ENCODE measurements at places on chromosomes 2 and 18.

GRCh38 chr2:216478151-216478550 lies 20.5 kb upstream of the RPL37A start:
- DNase-seq = no peak

DNA sequence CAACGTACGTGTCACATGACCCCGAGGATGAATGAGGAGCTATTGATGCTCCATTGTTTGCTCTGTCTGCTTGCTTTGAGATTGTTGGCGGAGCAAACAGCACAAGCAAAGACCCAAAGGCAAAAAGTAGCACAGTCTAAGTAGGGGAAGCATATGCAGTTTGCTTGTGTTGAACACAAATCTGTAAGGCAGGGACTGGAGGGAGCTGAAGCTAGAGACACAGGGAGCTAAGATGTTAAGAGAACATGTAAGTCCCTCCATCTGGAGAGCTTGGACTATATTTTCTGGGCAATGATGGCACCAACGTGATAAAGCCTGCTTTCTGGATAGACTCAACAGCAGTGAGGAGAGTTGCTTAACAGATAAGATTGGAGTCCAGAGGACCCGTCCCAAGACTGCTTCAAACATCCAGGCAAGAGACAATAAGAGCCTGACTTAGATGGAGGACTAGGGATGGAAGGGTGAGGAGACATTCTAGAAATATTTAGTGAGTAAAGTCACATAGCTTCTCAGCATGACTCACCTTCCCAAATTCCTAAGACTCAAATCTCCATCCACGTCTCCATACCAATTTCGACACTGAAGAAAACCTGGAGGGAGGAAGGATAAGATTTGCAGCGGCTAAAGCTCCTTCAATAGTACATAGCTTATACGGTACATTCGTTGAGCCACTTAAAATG lies 88.1 kb upstream of the KLF7 start:
- no peak for DNase-seq

- no peak for DNase-seq
These were observed 35.0 kb upstream of the PTMA start for GRCh38 chr2:231673348-231673770.

GRCh38 chr18:42187611-42188380 lies 232.8 kb downstream of the PIK3C3 start:
- DNase-seq = no peak

DNA sequence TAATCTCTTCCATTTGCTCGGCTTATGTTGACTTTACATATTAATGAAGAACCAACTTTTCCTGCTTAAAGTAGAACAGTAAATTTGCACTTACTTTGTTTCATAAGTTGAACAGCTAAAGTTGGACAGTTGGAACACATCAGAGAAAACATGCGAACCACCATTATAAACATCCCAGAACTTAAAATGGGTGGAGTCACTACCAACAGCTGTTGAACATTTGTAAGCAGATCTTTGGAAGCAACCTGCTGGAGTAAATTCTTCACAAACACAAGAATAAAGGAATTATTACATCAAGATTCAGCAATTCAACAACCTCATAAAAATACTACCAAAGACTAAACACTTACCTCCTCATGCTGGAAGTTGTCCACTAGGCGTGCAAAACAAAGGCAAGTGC lies 96.4 kb upstream of the DNER start:
- DNase-seq = no peak

- DNase-seq = no peak
These were observed 69.5 kb downstream of the PTRHD1 start for GRCh38 chr2:24723665-24724064.

GRCh38 chr2:12684471-12684936 lies 32.2 kb upstream of the TRIB2 start:
- DNase-seq = no peak

- no peak for DNase-seq
These were observed 15.3 kb downstream of the CROCC2 start for GRCh38 chr2:240921311-240921994.

GRCh38 chr2:157627594-157628476 lies 829 bp downstream of the ACVR1C start:
- no peak for DNase-seq

GRCh38 chr2:36706021-36706876 lies 9.7 kb downstream of the VIT start:
- no peak for DNase-seq

- no peak for DNase-seq
These were observed 146.5 kb downstream of the AGAP1 start for GRCh38 chr2:235640377-235640776.

DNA sequence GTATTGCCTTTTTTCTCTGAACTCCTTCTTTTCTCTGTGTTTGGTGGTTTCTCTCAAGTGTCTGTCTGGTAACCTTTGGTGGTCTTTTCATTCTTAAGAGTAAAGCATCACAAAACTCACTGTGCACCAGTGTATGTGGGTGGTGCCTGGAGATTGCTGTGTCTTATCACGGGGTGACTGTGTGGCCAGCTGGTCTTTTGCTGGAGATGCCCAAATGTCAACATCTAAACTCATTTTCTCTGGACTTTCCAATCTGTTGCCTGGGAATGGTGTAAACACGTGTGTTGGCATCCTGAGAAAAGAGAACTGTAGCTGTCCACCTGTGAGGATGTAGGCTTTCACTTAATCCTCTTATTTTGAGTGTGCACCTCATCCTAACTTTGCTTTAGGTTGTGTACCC lies 323.2 kb downstream of the AGPS start:
- DNase-seq = no peak

DNA sequence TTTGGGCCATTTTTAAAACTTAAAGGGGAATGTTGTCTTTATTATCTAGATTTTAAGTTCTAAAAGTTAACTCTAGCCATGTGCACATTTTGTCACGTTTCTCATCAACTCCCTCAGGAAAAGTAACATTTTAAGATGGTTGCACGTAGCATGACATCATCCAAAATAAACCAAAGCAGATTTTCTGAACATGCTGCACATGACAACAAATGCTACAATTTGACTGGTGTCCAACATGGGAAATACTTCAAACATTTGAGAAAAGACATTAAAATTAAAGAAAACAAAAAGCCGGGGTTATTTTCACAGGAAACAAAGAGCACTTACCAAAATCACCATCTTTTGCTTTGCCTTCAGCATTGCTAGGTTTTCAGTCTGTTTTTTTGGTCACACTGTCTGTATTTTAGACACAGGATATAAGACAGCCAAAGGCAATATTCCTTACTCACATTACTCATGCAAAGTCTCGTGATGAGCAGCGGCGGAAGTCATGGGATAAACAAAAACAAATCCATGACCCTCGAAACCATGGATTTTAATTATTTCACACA lies 51.3 kb upstream of the RND3 start:
- no peak for DNase-seq

GRCh38 chr18:28522236-28522635 lies 345.3 kb upstream of the CDH2 start:
- DNase-seq = no peak

DNA sequence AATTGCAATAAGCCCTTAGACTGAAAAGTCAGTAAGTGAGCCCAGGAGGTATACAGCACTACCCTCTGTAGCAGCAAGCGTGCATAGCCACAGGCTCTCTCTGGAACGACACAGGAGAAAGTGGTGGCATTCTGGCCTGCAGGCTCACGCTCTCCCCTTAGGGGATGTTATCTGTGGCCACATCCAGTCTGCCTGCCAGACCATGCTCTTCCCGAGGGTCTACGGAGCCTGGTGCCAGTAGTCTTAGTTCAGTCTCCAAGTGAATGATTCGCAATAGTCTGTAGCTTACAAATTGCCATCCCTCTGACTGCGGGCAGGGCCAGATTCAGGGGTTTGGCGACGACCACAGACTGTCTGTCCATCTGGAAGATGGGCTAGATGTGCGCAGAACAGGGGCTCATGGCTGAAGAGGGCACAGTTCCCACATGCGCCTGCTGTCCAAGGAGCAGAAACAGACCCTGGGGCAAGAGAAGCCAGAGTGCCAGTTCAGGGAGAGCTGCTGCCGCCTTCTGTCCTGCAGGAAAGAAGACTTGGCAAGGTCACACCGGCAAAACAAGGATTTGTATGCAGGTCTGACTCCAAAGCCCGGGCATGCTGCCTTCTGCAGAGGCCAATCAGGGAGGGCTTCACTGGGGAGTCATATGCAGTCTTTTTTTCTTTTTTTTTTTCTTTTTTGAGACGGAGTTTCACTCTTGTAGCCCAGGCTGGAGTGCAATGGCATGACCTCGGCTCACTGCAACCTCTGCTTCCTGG lies 3.5 kb upstream of the KLF11 start:
- no peak for DNase-seq

GRCh38 chr2:100702438-100703109 lies 117.4 kb upstream of the NPAS2 start:
- DNase-seq = no peak

DNA sequence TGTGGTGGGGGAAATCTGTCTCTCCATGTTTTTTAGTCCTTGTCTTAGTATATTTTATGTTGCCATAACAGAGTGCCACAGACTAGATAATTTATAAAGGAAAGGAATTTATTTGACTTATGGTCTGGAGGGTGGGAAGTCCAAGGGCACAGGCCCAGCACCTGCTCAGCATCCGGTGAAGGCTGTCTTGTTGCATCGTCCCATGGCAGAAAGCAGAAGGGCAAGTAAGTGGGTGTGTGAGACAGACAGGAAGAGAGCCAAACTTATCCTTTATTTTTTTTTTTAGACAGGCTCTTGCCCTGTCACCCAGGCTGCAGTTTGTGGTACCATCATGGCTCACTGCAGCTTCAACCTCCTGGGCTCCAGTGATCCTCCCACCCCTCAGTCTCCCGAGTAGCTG lies 98.1 kb downstream of the HS1BP3 start:
- DNase-seq = no peak

DNA sequence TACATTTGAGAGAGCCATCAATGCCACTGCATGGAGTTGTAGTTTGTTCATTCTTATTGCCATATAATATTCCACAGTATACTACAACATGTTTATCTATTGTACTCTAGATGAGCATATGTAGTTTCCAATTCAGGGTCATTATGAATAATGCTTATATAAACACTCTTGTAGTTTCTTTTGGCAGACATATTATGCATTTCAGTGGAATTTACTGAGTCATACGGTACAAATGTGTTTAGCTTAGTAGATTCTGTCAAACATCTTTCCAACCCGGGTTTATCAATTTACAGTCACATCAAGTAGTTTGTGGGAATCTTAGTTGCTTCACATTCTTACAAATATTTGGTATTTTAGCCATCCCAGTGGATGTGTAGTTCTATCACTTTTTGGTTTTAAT lies 161.1 kb downstream of the KCNH7 start:
- DNase-seq = no peak

DNA sequence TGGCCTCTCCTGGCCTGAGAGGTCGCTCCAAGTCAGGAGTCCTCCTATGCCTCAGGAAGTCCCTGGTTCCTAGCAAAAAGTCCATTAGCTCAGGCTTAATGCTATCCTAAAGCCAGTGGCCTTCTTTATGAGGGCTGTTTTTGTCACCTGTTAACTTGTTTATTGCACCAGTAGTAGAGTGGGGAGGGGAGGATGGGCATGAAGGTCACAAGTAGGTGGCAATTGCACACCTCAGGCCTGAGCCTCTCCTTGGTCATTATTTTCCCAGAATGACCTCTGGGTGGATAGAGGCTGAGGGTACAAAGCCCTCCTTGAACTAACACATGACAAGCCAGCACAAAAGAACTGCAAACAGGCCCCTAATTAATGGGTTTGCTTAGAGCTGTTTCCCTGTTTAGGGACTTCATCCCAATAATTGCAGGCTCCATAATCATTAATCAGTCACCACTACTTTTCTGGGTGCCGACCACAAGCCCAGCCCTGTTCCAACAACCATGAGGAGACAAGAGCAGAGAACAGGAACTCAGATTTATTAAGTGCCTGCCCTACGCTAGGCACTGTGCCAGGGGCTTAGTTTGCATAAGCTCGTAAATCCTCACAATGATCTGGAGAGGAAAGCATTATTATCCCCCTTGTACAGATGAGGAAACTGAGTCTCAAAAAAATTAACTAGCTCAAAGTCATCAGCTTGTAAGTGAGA lies 123.0 kb upstream of the PKDCC start:
- no peak for DNase-seq

GRCh38 chr18:13159579-13159978 lies 59.0 kb upstream of the LDLRAD4 start:
- no peak for DNase-seq

DNA sequence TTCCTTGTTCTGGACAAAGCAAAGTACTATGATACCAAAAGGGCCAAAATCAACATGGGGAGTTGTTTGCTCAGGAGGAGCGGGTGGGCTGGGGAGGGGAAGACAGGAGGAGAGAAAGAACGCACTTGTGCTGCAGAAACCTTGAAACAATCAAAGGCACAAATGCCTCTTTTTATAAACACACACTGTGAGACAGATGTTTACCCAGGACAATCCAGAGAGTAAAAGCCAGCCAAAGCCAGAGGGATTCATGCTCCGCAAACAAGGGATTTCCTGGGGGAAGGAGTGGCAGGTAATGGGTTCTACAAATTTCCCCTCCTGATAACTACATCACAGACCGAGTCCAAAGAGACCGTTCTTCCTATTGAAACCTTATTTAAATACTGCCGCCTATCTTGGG lies 323.5 kb upstream of the SKOR2 start:
- no peak for DNase-seq

GRCh38 chr2:201758873-201759272 lies 21.9 kb downstream of the ALS2 start:
- no peak for DNase-seq

GRCh38 chr2:96135171-96135570 lies 3.1 kb downstream of the ASTL start:
- no peak for DNase-seq

DNA sequence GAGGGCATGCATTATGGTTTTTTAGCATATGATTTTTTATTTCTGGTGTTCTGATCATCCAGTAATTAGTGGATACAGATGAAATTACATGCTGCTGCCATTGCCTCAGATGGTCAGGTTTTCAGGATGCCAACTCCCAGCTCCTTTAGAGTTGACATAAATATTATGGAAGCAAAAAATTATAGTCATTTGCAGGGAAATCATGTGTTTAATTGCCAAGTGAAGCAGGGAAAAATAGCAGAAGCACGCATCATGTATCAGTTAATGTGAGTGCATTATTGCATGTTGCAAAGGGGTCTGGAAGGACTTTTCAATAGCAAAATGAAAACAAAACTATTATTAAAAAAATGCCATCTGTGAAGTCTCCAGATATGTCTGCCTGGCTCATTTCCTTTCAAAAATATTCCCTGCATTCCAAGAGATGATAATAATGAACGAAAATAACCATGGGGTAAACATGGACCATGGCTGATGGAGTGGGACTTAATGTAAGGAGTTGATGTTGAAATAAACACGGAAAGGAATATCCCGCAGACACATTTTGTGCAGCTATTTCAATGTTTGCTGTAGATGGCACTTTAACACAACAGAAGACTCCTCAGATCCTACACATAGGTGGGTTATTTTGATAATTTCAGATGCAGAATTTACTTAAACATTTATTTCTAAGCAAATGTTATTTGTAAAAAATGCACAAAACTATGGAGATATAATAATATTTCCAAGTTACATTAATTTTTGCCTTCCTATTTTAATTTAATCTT lies 87.7 kb upstream of the DYNAP start:
- no peak for DNase-seq

- no peak for DNase-seq
These were observed 25.0 kb upstream of the SPP2 start for GRCh38 chr2:234025466-234025865.

Measured in activated CD8-positive, alpha-beta memory T cell treated with anti-CD3 and anti-CD28 coated beads for 4 hours (primary cell).